Astrocyte of the cerebellum (primary cell): ENCODE measurements at places on chromosomes 7 and 10.

GRCh38 chr10:89574368-89574767 is 39.0 kb upstream of the SLC16A12 start:
- no peak for DNase-seq

- no peak for DNase-seq
These were observed 227.6 kb upstream of the IMMP2L start for GRCh38 chr7:111789870-111790269.

- DNase-seq: no peak
These were observed 60.2 kb downstream of the TASOR2 start for GRCh38 chr10:5744849-5745248.

GRCh38 chr7:24716480-24717246 is 40.6 kb downstream of the GSDME start:
- no peak for DNase-seq

DNA sequence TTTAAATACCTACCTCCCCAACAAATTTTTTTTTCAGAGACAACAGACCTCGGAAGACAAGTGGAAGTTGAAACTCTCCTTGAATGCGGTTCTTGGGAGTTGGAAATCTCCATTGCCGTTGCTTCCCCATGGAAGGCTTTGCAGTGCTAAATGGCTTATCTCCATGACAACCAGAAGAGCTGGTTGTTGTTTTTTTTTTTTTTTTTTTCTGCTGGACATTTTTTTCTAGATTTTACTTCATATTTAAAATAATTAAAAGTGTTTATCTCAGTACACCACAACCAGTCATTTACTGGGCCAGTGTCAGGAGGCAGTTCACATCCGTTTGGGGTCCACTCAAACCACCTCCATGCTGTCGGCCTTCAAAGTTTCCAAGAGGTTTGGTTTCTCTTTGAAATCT is 348.5 kb upstream of the PRKCQ start:
- no peak for DNase-seq

DNA sequence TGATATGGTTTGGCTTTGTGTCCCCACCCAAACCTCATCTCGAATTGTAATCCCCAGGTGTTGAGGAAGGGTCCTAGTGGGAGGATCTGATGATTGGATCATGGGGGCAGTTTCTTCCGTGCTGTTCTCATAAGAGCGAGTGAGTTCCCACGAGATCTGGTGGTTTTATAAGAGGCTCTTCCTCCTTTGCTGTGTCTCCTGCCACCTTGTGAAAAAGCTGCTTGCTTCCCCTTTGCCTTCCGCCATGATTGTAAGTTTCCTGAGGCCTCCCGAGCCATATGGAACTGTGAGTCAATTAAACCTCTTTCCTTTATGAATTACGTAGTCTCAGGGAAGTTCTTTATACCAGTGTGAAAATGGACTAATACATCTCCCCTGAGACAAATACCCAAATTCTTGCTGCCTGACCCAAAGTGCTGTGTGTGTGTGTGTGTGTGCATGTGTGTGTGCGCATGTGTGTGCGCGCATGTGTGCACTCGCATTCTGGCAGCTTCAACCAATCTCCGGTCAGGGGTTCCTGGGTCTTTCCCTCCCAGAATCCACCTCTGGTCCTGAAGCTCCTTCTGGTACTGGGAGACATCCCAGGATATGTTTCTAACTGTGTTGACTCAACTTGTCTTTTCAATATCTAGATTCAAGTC is 98.1 kb upstream of the LRRC4 start:
- DNase-seq: no peak

GRCh38 chr7:14024406-14024805 is 34.9 kb upstream of the ETV1 start:
- no peak for DNase-seq

DNA sequence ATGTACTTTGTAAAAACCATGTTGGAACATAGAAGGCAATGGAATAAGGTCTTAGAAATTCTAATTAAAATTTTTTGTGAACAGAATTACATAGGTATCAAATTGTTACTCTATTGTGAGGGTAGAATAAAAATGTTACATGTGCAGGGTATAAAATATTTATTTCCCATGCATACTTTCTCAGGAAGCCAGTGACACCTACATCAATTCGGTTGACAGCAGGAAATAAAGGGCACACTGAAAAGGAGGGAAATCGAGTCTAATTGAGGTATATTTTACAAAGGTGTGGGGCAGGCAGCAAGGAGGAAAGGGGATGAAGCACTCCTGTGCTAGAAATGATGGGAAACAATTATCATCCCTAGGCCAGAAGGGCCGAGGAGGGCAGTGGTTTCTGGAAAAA is 244.9 kb downstream of the C7orf25 start:
- DNase-seq: no peak
